ENCODE measurements at places on chromosomes 3 and 15. TPM values are rescaled to one million over a fixed set of nuclear protein-coding genes. Genes with fewer than 3 reads are reported as not detected.

GRCh38 chr3:66507423-66508260 lies 6.8 kb upstream of the LRIG1 start:
- H3K27ac ChIP-seq = no peak overlapping the region
- H3K27me3 ChIP-seq = peaks cover 3% of the 10 kb centered on the region
- H3K4me3 ChIP-seq = no peak overlapping the region
- no peaks in the 10 kb centered on the region for H3K36me3 ChIP-seq
- no peaks in the 10 kb centered on the region for H3K4me1 ChIP-seq

Gene SKIL
- 94.2 TPM for total RNA-seq

DNA sequence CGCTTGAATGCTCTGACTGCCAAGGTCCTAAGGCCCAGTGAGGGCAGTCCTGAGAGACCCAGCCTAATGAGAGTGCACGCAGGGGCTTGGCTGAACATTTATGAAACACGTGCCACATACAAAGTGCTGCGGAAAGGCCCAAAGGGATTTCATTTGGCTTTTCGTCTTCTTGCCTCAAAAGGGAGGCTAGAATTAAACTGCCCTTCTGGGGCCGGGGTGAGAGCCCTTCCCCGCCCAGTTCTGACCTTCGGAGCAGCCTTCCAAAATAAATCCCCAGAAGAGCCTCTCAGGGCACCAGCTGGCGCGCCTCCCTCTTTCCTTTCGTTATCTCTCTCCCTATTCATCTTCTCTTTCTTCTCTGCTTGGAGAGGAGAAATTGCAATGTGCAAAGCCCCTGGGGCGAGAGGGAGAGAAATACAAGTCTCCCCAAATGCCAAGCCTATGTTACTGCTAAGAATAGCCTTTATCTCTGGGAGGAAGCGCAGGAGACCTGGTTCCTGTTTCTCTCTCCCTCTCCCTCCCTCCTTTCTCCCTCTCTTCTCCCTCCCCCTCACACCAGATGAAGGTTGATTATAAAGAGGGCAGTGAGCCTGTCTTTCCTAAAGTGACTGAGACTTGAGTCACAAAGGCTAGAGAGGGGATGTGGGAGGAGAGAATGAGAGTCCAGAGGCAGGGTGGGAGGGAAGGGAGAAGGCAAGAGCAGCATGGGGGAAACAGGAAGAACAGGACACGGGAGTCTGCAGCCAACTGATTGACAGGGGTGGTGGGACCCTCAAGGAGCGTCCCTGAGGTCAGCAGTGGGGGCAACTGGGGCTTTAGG lies 36.7 kb upstream of the NDUFB4 start:
- no peaks in the 10 kb centered on the region for H3K27me3 ChIP-seq
- H3K4me1 ChIP-seq = peaks cover 14% of the 10 kb centered on the region
- no peak for DNase-seq
- no peaks in the 10 kb centered on the region for H3K36me3 ChIP-seq

- H3K4me3 ChIP-seq = no peak overlapping the region
- DNase-seq = no peak
- no peak overlapping the region for H3K27ac ChIP-seq
- H3K36me3 ChIP-seq = no peaks in the 10 kb centered on the region
Observed at GRCh38 chr3:45872569-45872968, 13.8 kb upstream of the CCR9 start.

GRCh38 chr3:36367912-36368573 lies 12.3 kb upstream of the STAC start:
- H3K4me3 ChIP-seq = no peak overlapping the region
- no peak overlapping the region for H3K27ac ChIP-seq
- DNase-seq = no peak
- peaks cover 12% of the 10 kb centered on the region for H3K4me1 ChIP-seq
- no peaks in the 10 kb centered on the region for H3K36me3 ChIP-seq

DNA sequence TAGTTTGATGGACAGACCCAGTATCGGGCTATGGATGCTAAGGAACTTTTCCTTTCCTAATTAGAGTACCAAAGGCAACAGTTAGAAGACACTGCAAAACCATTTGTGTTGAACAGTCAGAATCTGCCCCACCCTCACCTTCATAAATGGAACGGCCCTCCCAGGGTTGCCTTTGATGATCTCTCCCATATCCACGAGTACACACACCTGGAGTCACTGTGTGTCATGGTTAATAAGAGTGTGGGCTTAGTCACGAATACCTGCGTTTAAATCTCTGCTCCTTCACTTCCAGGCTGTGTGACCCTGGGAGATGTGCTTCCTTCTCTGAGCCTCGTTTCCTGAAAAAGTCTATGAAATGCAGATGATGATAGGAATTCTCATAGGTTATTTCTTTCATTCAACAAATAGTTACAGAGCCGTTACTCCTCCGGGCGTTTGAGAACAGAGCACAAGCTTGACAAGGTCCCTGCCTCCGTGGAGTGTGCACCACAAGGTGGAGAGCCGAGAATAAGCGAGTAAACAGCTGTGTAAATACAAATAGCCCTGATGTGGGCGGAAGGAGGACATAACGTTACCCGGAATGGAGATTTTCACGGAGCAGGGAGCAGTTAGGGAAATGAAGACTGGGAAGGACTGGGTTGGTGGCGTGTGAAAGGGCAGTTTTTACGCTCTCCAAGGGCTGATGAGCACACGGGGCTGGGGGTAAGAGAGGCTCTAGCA lies 6.7 kb downstream of the SLC51A start:
- H3K4me3 ChIP-seq = no peak overlapping the region
- no peaks in the 10 kb centered on the region for H3K36me3 ChIP-seq
- H3K27ac ChIP-seq = no peak overlapping the region
- H3K27me3 ChIP-seq = no peaks in the 10 kb centered on the region
- no peak for DNase-seq

DNA sequence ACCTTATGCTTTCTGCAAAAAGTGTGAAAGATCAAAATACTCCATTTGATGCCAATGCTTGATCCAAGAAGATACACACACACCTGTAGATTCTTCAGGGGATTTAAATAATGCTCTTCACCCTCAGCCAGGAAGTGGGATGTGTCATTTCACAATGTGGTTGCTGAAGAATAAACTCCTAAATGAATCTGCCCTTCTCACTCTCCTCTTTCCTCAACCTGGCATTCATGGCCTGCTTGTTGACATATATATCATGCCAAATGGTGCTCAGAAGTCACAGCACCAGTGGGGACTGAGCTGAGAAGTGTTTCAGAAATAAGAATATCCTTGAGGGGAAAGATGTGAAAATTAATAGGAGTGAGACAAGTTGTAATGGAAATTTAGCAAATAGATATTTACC lies 146.6 kb upstream of the ARHGEF26 start:
- H3K36me3 ChIP-seq = no peaks in the 10 kb centered on the region
- no peaks in the 10 kb centered on the region for H3K27me3 ChIP-seq
- H3K27ac ChIP-seq = no peak overlapping the region
- no peak for DNase-seq

Gene COPB2
- total RNA-seq = 150 TPM

- peak overlapping the region; percentile 20 for H3K27ac ChIP-seq
- no peaks in the 10 kb centered on the region for H3K27me3 ChIP-seq
- H3K36me3 ChIP-seq = no peaks in the 10 kb centered on the region
Observed at GRCh38 chr3:177111541-177111949, 85.7 kb downstream of the TBL1XR1 start.

Gene SLC51B
- total RNA-seq = 0.51 TPM

DNA sequence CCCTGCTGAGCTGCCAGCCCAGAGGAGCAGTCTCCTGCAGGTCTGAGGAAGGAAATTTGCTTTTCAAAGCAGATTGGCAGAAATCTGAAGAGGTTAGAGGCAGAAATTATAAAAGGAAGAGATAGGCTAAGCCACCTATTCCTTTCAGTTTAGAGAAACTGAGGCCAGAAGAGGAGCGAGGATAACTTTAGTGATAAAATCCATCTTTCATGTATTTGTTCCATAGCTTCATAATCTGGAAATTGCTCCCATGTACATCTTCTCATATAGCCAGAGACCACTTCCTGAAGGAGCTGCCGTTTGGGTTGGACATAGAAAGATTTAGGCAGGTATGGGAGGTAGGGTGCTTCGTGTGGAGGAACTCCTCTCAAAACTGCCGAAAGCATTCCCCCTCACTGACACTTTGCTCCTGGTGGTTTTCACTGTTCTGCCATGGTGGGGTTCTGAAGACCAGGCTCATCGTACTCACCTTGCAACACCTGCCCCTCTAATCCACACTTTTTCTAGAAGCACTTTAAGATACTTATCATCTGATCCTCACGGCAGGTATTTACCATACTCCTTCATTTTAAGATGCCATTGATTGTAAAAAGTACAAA lies 670 bp upstream of the ACAP2 start:
- no peaks in the 10 kb centered on the region for H3K27me3 ChIP-seq
- H3K27ac ChIP-seq = peak overlapping the region; percentile 96
- no peaks in the 10 kb centered on the region for H3K36me3 ChIP-seq

GRCh38 chr15:90265271-90266060 lies at the start of gene NGRN:
Gene NGRN, plus strand, starts transcription at chr15:90265672. Its CDS starts 41 bp downstream, at chr15:90265713.
- peak; percentile 75 for DNase-seq
- no peaks in the 10 kb centered on the region for H3K27me3 ChIP-seq
- peak within 1 kb of the TSS; percentile 78 for H3K4me3 ChIP-seq
- peaks cover 10% of the 10 kb centered on the region for H3K36me3 ChIP-seq

GRCh38 chr15:95944661-95945255 lies 385.7 kb upstream of the NR2F2 start:
- no peaks in the 10 kb centered on the region for H3K36me3 ChIP-seq
- H3K4me1 ChIP-seq = no peaks in the 10 kb centered on the region
- no peak overlapping the region for H3K27ac ChIP-seq
- H3K27me3 ChIP-seq = no peaks in the 10 kb centered on the region
- H3K4me3 ChIP-seq = no peak overlapping the region

- no peak overlapping the region for H3K27ac ChIP-seq
- no peaks in the 10 kb centered on the region for H3K36me3 ChIP-seq
- H3K4me3 ChIP-seq = no peak overlapping the region
- no peaks in the 10 kb centered on the region for H3K27me3 ChIP-seq
- no peaks in the 10 kb centered on the region for H3K4me1 ChIP-seq
Observed at GRCh38 chr15:33405096-33405495, 94.3 kb downstream of the RYR3 start.

GRCh38 chr15:74642734-74643664 lies 27.4 kb downstream of the CLK3 start:
- H3K27ac ChIP-seq = no peak overlapping the region
- no peaks in the 10 kb centered on the region for H3K4me1 ChIP-seq
- H3K27me3 ChIP-seq = no peaks in the 10 kb centered on the region
- no peak for DNase-seq

DNA sequence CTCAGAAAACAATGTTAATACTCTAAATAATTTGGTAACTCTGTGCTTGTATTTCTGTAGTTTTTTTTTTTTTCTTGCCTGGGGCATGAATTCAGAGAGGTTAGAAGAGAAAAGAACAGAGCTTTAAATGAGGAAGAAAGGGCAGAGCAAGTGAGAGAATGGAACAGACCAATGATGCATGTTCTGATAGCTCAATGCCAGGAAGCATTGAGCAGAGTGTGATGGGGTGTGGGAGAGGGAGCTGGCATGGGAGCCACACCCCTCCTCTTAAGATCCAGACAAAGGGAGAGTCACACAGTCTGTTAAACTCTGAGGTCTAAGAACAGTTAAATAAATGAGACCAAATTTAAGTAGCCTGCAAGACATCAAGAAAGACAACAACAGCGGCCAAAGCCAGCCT lies 538.6 kb downstream of the TUSC7 start:
- no peaks in the 10 kb centered on the region for H3K27me3 ChIP-seq
- H3K27ac ChIP-seq = no peak overlapping the region
- H3K4me1 ChIP-seq = no peaks in the 10 kb centered on the region
- H3K4me3 ChIP-seq = no peak overlapping the region
- H3K36me3 ChIP-seq = no peaks in the 10 kb centered on the region
- no peak for DNase-seq

DNA sequence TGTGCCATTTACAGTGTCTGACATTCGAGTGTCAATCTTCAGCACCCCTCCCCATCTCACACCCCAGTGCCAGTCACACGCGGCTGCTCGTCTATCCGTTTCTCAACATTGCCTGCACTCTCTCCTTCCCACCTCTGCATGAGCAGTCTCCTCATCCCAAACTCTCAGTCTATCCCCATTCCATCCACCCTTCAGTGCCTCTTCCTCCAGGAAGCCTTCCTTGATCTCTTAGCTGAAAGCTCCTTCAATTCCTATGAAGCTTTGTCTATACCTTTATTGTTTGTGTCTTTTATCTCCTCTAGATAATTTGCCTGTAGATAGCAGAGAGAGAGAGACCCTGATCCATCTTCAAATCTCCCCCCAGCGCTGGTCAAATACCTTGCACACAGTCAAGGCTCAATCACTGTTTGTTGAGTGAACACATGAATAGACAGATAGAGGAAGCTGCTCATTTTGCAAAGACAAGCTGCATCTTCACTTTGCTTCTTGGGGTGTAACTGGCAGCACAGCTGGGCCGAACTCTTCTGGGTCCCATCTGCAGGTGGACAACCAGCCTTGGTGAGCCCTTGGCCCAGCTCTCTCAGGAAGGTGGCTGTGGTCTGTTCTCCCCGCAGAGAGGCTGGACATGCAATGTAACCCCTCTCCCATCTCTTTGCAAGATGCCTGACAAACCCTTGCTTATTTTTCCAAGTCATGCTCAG lies 52.8 kb downstream of the ITGA11 start:
- no peaks in the 10 kb centered on the region for H3K4me1 ChIP-seq
- H3K27me3 ChIP-seq = no peaks in the 10 kb centered on the region
- H3K27ac ChIP-seq = no peak overlapping the region
- no peak for DNase-seq

GRCh38 chr3:133573054-133573628 lies 345 bp upstream of the CDV3 start:
- peak overlapping the region; percentile 88 for H3K4me3 ChIP-seq
- H3K27me3 ChIP-seq = no peaks in the 10 kb centered on the region
- H3K27ac ChIP-seq = peak overlapping the region; percentile 97
- H3K4me1 ChIP-seq = peaks cover 37% of the 10 kb centered on the region
- peak; percentile 99 for DNase-seq
- peaks cover 25% of the 10 kb centered on the region for H3K36me3 ChIP-seq

DNA sequence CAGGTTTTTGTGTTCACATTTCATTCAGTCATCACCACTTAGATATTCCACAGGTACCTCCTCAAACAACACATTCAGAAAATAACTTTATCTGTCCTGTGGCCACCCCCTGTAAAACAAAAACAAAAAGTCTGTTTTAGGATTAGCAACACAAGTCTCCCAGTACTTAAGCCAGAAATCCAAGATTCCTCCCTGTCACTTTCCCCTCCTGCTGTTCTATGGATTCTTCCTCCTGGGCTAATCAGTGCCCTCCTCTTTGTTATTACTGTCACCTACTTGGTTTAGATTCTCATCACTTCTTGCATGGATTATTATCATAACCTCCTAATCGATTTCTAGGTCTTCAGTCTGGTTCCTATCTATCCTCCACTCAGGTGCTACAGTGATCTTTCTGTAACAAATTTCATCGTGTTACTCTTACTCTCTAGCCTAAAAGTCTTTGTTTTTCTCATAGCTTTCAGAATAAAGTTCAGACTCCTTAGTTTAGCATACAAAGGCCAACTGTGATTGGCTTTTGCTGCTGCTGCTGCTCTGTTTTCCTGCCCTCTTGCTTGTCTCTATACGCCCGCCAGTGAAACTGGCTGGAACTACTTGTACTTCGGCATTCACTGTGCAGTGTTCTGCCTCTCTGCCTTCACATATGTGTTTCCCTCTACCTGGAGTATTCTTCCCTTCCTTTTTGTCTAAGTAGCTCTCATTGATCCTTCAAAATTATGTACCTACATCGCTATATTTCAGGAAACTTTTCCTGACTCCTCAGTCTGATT lies 32.2 kb downstream of the PPP2R3A start:
- no peaks in the 10 kb centered on the region for H3K36me3 ChIP-seq
- peaks cover 6% of the 10 kb centered on the region for H3K4me1 ChIP-seq
- no peak overlapping the region for H3K4me3 ChIP-seq

GRCh38 chr15:69551391-69552056 lies 98.9 kb downstream of the RPLP1 start:
- DNase-seq = no peak
- H3K27me3 ChIP-seq = no peaks in the 10 kb centered on the region
- H3K4me1 ChIP-seq = peaks cover 15% of the 10 kb centered on the region
- H3K27ac ChIP-seq = no peak overlapping the region
- H3K36me3 ChIP-seq = no peaks in the 10 kb centered on the region
